ENCODE measurements at places on chromosomes 6 and 20.

GRCh38 chr6:49325891-49326290 is 137.2 kb downstream of the MMUT start:
- DNase-seq: no peak

DNA sequence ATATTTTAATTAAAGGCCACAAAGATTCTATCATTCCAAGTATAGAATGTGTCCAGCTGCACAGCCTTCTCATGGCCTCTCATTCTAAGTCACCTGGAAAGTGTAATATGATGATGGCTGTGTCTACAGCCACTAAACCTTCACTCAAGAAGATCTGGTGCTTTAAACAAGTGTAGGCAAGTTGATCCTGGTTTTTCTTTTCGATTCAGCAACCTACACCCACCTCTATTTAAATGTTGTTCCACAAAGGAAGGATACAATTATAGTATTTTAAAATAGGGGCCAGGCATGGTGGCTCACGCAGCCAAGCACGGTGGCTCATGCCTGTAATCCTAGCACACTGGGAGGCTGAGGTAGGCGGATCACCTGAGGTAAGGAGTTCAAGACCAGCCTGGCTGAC is 25.5 kb upstream of the DST start:
- peak; percentile 11 for DNase-seq

- DNase-seq: no peak
These were observed 8.2 kb downstream of the NPEPL1 start for GRCh38 chr20:58700823-58701222.

- no peak for DNase-seq
These were observed 29.1 kb upstream of the FBXL4 start for GRCh38 chr6:98976674-98977385.

GRCh38 chr6:35500782-35501181 is 3.9 kb upstream of the TEAD3 start:
- DNase-seq: peak; percentile 72

DNA sequence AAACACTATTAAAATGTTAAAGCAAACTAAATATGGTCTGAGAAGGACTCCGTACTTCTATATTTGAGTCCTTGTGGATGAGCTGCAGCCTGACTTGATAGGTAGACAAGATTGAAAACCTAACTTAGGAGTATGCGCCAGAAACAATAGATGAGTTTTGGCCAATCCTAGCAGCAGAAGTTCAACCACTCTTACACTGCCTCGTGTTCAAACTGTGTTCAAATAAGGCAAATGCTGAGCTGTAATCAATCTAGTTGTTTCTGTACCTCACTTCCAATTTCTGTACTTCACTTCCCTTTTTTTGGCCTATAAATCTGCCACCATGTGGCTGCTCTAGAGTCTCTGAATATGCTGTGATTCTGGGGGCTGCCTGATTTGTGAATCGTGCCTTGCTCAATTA is 13.2 kb upstream of the SERINC1 start:
- DNase-seq: no peak

Data from NCI-H2171 treated with DMSO at 0.1 percent for 48 hours (cell line).